Activated CD8-positive, alpha-beta memory T cell treated with anti-CD3 and anti-CD28 coated beads for 4 hours (primary cell): ENCODE measurements at places on chromosomes 4 and X.

DNA sequence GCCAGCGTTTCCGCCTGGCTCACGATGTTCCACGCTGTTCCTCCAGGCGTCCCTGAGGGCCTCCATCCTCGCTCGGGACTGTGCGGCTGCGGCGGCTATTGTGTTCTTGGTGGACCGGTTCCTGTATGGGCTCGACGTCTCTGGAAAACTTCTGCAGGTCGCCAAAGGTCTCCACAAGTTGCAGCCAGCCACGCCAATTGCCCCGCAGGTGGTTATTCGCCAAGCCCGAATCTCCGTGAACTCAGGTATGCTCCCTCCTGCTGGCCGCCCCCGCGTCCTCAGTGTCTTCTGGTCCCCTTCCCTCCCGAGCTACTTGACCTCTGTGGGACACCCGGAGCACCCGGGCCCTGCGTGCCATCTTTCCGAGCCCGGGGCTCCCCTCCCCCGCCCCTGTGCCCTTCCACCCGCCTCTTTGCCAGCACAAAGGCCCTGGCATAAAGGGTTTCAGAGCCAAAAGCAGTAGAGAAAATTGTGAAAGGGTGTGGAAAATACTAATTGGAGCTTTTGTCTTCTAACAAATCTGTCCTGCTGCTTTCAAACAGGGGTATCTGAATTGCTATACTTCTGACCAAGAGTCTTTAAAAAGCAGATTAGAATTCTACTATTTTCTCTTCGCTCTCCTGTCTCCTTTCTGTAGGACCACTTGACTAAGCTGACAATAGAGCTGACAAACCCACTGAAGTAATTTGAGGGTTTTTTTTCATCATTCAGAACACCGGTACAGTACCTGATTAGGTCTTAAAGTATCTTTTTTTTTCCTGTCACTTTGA is 104.0 kb downstream of the NEUROG2 start:
- DNase-seq = no peak

GRCh38 chr4:2416564-2417225 is 1.8 kb downstream of the ZFYVE28 start:
- no peak for DNase-seq

DNA sequence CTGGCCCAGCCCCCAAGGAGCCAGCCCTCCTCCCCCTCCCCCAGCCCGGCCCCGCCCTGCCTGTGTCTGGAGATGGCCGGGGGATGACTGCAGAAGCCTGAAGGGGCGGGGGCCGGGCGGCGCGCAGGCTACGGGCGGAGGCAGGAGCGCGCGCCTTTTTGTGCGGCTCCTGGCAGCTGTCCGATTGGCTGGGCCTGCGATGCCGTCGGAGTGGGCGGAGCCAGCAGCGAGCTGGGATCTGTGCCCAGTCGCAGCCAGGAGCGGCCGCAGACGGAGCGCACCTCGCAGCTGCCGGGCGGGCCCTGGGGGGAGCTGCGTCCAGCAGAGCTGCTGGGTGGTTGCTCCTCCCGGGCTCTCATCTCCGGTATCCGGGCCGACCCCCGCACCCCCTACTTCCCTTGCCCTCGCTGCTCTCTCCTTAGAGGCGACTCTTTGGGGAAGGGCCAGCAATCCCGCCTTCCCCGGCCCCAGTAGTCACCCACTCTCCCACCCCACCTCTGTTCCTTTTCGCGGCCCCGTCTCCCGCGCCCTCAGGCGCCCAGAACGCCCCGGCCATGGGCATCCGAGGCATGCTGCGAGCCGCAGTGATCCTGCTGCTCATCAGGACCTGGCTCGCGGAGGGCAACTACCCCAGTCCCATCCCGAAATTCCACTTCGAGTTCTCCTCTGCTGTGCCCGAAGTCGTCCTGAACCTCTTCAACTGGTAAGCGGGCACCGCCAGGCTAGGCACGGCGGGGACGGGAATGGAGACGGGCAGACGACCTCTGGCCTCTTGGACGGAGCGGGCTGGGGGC is at the start of gene GABRQ:
GABRQ (plus strand) TSS at position 247 of the 794 bp plus-strand sequence; CDS start at position 555, 308 bp downstream.
- no peak for DNase-seq

DNA sequence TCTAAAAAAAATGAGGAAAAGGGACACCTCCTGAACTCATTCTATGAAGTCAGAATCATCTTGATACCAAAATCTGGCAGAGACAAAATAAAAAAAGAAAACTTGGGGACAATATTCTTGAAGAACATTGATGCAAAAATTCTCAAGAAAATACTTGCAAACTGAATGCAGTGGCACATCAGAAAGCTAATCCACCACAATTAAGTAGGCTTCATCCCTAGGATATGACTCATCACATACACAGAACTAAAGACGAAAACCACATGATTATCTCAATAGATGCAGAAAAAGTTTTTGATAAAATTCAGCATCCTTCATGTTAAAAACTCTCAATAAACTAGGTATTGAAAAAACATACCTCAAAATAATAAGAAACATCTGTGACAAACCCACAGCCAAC is 98.3 kb downstream of the FAM47B start:
- no peak for DNase-seq

GRCh38 chrX:71615954-71616353 is 2.4 kb downstream of the CXCR3 start:
- DNase-seq = no peak

DNA sequence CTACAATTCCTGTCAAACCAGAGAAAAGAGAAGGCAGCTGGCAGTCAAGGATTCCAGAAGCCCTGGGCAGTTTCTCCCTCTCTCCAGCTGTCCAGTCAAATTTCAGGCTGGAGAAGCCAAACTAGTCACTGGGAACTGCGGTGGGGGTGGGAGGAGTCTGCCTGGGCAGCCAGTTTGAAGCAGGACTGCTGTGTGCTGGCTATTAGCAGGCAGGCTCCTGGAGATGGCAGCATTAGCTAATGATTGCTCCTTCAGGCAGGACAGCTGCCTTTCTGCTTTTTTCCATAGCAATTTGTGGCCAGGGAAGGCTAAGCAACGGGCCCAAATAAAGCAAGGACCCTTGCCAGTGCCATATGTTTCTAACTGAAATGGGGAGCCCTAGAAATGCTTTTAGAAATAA is 44.7 kb upstream of the FGF13 start:
- DNase-seq = no peak

GRCh38 chr4:136917312-136918110 is 614.8 kb downstream of the PCDH18 start:
- DNase-seq = no peak

DNA sequence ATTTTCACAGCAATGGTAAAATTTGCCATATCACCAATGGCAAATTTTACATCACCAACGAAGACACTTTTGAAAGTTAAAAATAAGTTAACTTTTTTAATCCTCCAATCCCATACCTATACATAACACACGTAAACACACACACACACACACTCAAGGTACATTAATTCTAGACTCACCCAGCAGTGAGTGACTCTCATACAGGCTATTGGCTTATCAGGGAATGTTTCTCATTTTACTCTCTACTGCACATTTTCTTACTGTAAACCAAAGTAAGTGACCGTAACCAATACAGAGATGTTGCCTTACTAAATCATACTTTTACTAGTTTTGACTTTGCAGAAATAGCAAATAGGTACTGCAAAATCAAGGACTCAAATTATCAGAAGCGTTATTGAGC is 2.3 kb downstream of the VEGFC start:
- no peak for DNase-seq

DNA sequence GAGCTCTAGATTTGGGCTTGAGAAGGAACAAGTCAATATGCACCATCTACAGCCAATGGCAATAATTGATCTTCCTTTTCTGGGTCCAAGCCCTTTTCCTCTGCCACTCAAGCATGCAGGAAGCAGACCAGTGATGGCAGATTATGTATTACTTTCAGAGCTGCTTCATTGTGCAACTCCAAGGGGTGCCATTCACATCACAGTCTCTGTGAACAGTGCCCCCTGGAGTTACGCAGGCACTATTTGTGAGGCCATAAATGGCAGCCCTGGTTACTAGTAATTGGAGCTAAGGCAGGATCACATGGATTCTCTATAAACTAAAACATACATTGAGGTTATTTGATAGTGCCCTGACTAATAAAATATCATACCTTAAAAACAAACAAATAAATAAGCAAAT is 313.4 kb upstream of the SLC7A11 start:
- DNase-seq = no peak

- DNase-seq = no peak
Measured at GRCh38 chrX:68895778-68896177, 67.0 kb downstream of the EFNB1 start.

DNA sequence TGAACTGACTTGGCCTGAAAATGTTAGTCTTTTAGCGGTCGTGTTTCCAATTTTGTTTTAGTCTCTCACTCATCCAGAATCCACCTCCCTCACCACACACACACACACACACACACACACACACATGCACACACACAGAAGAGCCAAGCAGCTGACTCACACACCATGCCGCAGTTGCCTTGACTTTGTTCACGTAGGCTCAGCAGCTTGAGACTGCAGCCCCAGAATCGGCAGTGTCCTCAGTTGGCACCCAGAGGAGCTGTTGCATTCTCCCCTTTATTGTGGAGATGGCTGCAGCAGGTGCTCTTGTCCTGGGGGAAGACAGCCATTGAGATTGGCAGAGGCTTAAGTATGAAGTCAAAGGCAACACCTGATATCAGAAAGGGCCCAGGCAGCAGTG is 20.9 kb upstream of the XPNPEP2 start:
- DNase-seq = no peak

GRCh38 chrX:108312957-108313356 is 125.3 kb downstream of the COL4A6 start:
- DNase-seq = no peak

DNA sequence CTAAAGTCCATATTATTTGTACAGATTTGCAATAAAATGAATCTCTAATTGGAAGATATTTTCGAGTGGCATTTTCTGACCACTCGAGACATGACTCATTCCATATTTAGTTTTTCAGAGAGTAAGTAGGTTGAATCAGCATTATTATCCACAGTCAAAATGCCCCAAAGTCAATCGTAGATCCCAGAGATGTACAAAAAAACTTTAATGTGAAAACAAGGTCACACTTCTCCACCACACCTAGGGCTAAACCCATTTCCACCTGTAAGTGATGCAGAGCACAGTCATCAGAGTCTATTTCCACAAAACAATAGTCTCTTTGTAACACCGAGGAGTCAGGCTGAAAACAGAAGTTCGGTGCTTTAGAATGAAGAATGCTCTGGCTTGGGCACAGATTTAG is 117.1 kb upstream of the TENM3 start:
- no peak for DNase-seq

- no peak for DNase-seq
Measured at GRCh38 chr4:9918484-9918883, 102.8 kb downstream of the SLC2A9 start.
